ENCODE measurements at places on chromosomes 3 and 15.

DNA sequence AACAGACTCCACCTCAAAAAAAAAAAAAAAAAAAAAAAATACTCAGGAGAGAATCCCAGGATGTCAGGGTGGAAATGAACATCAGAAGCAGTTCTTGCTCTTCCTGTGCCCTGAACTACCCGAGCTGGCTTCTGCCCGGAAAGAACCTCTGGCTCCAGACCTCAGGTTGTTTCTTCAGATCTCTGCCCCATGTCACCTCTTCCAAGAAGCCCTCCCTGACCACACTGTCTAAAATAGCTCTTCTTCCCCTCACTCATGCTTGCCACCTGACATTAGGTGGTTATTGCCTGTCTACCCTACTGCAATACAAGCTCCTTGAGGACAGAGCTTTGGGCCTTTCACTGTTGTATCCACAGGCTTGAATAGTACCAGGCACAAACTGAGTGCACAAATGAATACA lies 8.2 kb downstream of the TKT start:
- no peak for DNase-seq

- DNase-seq: no peak
These were observed 5.6 kb downstream of the NEIL1 start for GRCh38 chr15:75352186-75353080.

- no peak for DNase-seq
These were observed 55.7 kb downstream of the LDHAL6B start for GRCh38 chr15:59262316-59262715.

DNA sequence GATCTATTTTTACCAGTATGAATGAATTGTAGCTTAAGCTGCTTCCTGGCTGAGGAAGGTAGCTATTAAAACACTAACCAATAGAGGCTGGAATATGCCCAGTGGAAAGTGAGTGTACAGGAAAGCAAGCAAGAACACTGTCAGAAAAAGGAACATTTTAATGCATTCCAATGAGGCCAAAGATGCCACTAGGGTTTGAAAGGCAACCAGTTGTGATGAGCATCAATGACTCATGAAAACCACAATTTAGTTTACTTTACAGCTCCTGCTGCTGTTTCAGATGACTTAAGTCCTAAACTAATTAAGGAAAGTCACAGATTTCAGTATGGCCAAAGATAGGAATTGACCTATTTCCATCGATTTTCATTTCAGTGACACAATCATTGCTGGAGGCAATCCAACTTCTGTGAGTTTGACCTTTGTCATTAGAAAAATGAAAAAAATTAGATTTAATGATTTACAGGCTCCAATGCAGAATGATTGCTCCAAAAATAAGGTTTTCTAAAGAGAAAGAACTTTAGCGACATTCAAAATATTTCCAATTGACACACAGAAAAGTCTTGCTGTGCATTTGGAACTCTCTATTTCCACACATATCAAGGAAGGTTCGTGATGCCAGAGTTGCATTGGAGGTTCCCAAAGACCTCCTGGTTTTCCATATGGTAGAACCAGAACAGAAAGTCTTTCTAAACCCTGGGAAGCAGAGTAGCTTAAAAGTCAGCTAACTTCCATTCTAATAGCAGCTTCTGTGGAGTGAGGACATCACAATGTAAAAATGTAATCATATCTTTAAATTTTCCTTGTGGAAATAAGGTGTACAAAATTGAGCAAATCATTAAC lies 103.0 kb downstream of the SUCNR1 start:
- DNase-seq: peak; percentile 98

DNA sequence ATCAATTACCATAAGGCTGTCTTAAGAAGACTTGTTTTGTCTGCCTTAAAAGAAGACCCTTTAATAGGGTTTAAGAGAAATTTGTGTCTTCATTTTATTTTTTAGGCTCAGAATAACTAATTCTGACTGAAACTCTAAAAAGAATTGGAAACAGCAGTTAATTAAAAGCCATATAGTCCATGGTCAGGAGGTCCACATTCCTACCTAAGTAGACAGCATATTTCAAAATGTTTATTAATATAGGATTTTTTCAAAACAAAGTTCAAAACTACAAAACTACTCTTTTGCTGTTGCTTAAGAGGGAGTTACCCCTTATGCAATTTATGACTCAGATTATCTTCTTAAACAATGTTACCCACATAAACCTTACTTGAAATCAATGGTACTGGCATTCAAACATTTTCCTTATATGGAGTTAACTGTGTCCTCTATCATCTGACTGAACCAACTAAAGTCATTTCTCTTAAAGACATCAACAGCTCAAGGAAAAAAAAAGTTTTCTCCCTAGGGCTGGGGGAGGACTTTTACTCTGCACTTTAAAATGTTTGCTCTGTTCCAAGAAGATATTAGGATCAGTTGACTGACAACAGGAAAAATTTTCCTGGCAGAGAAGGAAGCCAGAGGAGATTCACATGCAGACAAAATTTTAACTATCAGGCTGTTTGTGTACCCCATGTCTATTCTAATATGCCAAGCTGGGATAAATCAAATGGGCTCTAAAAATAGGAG lies 56.8 kb upstream of the NANOGP8 start:
- DNase-seq: peak; percentile 73

DNA sequence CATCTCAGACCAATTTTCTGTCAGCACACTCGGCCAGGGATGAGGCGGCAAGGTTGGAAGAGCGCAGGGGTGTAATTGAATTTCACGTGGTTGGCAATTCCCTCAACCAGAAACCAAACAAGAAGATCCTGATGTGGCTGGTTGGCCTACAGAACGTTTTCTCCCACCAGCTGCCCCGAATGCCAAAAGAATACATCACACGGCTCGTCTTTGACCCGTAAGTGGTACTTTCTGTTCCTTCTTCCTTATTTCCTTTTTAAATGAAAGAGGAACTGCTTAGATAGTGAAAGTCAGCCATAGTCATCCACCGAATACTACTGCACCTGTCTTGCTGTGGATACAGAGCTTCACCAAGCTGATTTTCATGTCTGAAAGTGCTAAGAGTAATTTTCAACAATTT lies 60.1 kb downstream of the SGO1 start:
- DNase-seq: no peak

- no peak for DNase-seq
These were observed 406.2 kb downstream of the FOXP1 start for GRCh38 chr3:71177375-71177774.
